CD4-positive, alpha-beta T cell (primary cell): ENCODE measurements at places on chromosomes 6 and 20.

DNA sequence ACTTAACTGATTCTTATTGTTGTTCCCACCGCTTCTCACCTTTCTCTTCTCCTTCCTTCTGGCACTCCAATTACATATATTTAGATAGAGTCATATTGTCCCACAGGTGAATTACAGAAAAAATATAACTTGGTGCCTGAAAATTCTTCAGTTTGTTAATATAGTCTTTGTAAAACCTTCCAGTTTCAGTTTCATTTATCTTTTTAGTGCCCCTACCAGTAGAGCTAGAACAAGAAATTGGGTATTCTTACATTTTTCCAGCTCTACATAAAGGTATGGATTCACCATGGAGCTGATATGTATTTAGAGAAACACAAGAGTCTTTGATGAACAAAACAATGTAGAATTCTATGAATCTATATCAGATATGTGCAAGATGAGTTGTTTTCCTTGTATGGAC, 10.7 kb downstream of the MANEA start:
- no peak for DNase-seq

DNA sequence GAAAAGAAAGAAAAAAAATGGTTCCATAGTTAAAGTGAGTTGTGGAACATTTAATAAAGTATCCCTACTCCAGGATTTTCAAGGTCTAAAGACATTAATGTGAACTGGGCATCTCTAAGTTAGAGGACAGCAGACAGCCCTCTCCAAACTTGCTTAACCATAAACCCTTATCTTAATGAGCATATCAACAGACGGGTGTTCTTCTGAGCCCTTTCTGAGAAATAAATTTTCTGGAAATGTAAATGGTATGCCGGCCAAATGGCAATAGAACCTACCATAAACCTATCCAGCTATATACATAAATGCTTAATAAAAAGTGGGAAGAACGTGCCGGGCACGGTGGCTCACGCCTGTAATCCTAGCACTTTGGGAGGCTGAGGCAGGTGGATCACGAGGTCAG, 12.5 kb downstream of the SLC18B1 start:
- no peak for DNase-seq

GRCh38 chr20:37598100-37598543, 70.4 kb upstream of the BLCAP start:
- no peak for DNase-seq

GRCh38 chr6:67201563-67201962, 1433.5 kb upstream of the ADGRB3 start:
- DNase-seq = no peak

DNA sequence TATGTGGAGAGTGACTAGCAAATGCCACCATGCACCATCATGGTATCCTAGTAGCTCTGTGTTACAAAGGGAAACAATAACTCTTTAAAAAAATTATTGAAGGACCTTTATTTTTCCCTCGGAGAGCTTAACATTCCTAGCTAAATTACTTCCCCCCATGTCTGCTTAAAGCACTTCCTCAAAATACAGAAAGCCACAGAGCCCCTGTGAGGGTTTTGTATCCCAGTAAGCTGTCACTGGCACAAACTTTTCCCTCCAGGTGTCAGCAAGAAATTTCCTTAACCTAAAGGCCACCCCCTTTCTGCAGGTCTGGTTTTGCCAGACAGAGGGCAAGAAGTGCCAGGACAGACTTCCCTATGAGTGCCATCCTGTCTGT, 340.0 kb upstream of the PRDM1 start:
- no peak for DNase-seq

DNA sequence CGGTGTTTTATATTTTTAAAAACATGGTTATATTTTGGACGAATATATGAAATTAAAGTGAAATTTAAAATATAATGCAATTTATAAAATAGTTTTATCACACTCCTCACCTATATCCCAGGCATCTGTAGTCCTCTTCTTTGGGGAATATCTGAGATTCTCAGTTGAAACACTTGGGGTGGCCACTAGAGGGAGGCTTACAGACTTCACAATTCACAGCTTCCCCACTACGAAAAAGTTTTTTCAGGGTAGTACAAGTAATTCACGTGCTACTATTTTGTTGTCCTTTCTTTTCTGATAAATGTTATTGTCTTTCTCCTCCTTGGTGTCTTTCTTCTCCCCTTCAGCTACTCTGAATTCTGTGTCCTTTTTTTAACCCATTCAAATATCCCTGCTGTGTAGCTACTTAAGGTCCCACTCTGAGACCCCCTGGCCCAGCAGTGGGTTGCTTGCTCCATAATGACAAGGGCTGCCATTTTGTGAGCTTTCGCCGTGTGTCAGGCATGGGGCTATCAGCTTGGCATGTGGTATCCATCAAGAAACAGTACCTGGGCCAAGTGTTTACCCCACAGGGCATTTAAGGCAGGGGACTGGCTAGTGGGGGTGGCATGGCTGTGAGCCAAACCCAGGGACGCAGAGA, 43.6 kb upstream of the PHACTR3 start:
- DNase-seq = no peak

DNA sequence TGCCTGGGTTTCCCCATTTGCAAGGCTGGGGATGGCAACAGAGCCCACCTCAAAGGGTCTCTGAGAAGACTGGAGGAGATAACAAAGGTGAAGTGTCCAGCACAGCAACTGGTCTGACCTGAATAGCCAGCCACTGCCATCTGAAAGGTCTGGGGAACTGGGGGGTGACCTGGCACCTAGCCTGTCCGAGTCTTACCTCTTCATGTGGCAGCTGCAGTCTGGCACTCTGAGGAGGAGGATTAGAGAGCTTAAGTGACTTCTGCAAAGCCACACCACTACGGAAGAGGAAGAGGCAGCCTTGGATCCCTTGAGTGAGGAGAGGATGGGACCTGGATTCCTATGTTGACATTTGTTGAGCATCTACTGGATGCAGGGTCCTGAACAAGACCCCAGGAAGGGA, 22.2 kb downstream of the C20orf203 start:
- no peak for DNase-seq

DNA sequence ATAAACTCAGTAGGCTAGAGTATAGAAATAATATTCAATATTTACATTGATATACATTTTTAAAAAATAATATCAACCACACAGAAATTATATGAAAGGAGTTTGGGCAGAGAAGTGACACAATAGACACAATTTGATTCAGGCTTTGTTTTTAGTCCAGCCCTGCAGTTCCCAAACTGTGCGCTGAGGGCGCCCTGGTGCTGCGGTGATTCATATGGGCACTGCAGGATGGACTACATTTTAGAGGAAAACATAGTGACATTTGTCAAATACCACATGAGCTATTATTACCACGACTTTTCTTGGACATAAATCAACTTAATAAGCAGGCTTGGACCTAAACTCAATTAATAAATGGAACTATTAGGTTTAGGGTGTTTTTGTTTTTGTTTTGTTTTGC, 364.3 kb upstream of the ID4 start:
- DNase-seq = no peak

- DNase-seq = no peak
Observed at GRCh38 chr20:33362898-33363297, 38.4 kb downstream of the CDK5RAP1 start.

GRCh38 chr6:399785-400534, 8.4 kb downstream of the IRF4 start:
- no peak for DNase-seq

DNA sequence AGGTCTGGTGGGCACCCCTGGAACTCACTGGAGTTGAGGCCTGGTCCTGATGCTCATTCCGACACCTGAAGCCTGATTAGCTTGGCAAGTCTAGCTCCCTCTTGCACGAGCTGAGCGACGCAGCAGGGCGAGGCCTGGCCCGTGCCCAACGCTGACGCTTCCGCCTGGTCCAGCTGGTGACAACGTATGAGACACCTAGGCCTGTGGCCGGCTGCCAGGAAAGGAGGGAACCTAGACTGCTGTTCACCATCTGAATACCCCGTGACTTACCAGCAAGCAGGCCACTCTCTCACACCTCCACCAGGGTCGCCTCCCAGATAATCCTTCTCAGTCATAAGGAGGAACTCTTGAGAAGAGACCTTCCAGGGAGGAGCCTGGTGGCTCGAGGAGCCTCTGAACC, 24.5 kb downstream of the YTHDF1 start:
- no peak for DNase-seq

- DNase-seq = no peak
Observed at GRCh38 chr20:13009682-13010406, 1.1 kb downstream of the SPTLC3 start.

DNA sequence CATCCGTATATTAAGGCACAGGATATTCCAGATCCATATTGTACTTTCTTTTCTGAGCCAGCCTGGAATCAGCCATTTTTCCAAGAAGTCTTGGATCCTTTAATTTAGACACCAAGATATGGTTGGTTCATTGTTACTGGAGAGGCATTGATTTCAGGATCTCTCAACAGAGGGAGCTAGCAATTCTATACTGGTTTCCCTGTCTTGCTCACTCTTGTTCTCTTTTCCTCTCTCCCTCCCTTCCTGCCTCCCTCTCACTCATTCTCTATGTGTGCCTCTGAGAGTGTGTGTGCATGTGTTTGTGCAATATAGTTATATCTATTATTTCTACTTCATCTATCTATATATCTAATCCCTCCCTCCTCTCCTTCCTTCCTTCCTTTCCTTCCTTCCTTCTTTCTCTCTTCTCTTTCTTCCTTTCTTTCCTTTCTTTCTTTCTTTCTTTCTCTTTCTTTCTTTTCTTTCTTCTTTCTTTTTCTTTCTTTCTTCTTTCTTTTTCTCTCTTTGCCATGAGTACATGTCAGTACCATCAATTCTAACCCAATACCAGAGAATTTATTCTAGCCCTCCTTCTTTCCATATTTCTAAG, 299.1 kb downstream of the EPHA7 start:
- DNase-seq = no peak

DNA sequence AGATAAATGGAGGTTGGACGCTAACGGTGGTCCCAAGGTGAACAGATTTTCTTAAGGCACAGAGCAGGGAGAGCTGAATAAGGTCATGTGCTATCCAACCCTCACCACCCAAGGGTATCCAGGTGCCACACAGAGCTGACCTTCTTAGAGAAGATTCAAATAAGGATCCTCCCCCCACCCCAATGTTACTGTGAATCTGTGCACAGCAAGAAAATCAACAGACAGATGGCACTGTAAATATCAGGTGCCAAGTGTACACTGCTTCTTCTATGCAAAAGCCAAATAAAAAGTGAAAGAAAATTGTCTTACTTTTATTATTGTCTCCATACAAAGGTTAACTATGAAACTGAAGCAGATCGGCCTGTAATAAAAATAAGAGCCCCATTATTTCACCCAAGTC, 96.9 kb downstream of the PAK5 start:
- DNase-seq = no peak

GRCh38 chr20:55656231-55656775, 349.0 kb downstream of the CBLN4 start:
- no peak for DNase-seq
